ENCODE measurements at places on chromosomes 1 and 21.

DNA sequence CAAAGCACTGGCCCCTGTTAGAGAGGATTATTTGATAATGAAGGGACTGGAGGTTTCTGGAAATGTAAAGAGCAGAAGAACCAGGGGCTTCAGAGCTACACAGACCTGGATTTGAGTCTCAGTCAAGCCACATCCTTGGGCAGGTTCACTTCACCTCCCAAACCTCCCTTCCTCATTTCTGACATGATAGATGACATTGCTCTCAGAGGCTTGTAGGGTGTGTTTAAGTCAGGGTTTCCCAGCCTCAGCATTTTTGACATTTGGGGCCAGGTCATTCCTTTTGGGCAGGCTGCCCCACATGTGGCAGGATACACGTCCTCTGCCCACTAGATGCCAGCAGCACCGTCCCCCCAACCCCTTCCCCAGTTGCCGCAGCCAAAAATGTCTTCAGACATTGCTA, 474.6 kb downstream of the MATN1 start:
- DNase-seq = no peak

GRCh38 chr1:84370831-84371394, 27.4 kb upstream of the DNASE2B start:
- DNase-seq = peak; percentile 85

DNA sequence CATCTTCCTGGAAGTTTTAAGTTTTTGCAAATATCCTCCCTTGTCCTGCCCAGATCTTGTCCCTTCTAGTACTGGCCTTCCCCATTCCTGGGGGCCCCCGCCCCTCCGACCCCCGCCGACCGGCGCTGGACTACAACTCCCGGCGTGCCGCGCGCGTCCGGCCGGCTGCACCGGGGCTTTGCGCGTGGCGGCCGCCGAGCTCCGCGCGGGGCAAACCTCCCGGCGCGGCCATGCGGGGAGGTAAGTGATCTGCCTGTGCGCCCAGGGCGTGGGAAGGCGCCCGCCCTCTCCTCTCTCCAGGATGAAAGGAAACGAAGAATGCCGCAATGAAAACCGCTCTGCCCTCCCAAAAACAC, 3.2 kb upstream of the SAMD13 start:
- no peak for DNase-seq

DNA sequence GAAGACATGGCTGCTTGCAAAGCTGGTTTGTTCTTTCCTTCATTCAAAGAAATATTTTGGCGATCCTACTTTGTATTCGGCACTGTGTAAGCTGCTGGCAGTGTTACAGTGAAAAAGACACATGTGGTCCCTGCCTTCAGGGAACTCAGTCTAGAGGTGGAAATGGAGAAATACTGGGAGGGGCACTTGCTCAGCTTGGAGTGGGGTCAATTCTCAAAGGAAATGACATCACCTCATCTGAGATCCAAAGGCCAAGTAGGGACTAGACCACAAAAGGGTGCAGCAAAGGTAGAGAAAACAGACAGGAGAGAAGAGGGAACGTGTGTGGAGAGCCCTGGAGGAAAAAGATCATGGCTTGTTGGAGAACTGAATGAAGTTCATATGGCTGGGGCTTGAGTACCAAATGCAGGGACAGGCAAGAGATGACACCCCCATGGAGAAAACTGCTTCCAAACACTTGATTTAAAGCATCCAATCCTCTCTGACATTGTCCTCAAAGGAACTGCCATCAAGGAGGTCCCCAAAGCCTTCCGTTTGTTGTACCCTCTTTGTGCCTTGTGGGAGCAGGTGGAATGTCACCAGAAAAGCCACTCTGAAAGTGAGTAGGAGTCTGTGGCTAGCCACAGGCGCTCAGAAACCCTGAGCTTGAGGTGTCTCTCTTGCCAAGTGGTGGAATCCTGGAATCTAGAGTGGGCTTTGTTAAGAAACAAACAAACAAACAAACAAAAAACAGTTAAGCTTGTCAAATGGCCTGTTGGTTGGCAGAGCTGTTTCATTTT, 48.3 kb upstream of the TDRD10 start:
- DNase-seq = peak; percentile 80

DNA sequence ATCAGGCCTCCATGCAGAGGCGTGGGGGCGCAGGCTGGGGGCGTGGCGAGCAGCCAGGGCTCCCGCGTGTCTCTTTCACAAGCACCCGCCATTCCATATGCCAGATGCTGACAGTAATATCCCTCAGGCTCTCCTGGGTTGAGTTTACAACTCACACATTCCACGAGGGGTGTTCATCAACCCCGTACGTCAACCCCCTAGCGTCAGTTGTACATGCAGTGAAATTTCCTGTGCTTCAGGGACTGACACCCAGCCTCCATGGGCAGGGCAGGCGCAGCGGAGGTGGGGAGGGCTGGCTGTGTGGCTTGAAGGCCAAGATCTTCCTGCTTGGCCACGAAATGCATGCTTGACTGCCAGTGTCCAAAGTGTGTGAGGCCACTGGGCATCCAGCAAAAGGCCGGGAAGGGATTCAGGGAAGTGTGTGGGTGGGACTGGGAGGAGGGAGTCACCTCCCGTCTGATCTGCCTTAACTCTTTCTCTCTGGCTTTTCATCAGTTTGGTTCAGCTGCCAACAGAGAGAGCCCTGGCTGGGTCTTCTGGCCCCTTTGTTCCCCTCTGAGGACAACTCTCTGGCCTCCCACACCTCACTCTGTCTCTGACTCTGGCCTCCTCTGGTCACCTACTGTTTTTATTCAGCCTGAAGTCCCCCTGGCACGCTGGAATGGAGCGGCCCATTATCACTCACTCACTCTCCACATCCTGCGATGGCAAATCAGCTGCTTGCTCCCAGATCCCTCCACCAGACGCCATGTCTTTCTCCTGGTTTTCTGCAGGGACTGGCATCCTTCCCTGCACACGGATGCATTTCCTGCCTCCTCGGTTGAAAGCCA, 33.8 kb downstream of the CLIC6 start:
- DNase-seq = peak; percentile 99

DNA sequence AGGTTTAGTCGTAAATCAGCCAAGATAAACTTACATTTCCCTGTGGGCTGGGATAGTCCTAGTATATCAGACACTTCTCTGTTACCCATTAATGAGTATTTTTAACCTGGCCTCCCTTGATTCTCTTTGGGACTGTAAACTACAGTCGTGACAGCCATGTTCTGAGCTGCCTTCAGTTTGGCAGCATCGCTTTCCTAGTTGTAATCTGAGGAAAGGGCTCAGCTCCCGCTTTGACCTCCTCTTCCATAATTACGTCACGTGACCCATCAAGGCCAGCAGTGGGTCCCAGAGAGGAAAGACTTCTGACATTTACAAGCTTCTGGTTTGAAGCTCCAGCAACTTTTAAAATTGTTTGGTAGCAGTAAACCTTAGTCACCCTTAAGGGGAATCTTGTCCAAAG, 34.6 kb upstream of the MTR start:
- DNase-seq = no peak

GRCh38 chr1:182601416-182601786, 2.8 kb downstream of the RGS16 start:
- peak; percentile 77 for DNase-seq

- DNase-seq = no peak
Observed at GRCh38 chr1:31433396-31433930, 20.4 kb downstream of the SERINC2 start.

DNA sequence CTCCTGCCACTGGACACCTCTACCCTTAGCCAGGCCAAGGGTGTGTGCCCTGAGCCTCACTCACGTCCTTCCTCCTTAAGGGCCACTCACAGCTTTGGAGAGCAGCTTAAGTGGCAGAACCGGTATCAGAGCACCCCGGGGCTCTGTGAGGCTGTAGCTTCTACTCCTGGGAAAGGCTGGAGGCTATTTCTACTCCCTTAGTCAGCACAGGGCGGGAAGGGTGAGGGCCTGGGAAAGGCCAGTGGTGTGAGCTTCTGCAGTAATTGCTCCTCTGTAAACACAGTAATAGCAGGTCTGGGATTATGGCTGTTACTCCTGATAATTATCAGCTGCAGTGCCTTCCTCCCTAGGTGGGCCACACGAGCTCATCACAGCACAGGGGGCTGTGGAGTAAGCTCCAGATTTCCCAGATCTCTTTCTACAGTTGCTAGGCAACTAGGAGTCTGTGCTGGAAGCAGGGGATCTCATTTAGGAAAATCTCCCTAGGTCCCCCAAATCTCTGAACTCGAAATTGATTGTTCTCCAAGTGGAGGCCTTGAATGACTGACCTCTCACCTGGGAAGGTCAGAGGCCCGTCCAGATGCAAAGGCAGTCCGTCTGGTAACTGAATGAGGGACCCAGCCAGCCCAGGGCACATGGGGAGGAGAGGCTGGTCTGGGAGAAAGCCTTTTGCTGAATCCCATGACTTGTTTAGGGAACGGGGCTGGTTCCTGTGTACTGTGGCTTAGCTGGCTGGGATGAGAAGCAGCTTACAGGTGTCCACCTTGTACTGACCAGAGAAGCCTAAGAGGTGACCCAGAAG, 29.3 kb downstream of the IER5 start:
- peak; percentile 51 for DNase-seq

GRCh38 chr1:231172411-231172810, 10.6 kb downstream of the TRIM67 start:
- DNase-seq = no peak

- peak; percentile 48 for DNase-seq
Observed at GRCh38 chr1:244207935-244208244, 156.8 kb downstream of the ZBTB18 start.
